ENCODE measurements at places on chromosomes 5 and 9. TPM values are rescaled to one million over a fixed set of nuclear protein-coding genes. Genes with fewer than 3 reads are reported as not detected.

GRCh38 chr9:105307591-105308130, 63.2 kb downstream of the SLC44A1 start:
- no peak for DNase-seq

- DNase-seq = no peak
Observed at GRCh38 chr5:11258001-11258400, 497.0 kb upstream of the DAP start.

GRCh38 chr5:151052836-151053235, 28.0 kb downstream of the TNIP1 start:
- DNase-seq = no peak

GRCh38 chr9:121816845-121817450, 165.5 kb downstream of the DAB2IP start:
- no peak for DNase-seq

The PTGES gene
- not detected for total RNA-seq

- no peak for DNase-seq
Observed at GRCh38 chr5:142874540-142874939, 104.4 kb downstream of the ARHGAP26 start.
